NCI-H1930 (cell line): ENCODE measurements at places on chromosomes 13 and 19.

DNA sequence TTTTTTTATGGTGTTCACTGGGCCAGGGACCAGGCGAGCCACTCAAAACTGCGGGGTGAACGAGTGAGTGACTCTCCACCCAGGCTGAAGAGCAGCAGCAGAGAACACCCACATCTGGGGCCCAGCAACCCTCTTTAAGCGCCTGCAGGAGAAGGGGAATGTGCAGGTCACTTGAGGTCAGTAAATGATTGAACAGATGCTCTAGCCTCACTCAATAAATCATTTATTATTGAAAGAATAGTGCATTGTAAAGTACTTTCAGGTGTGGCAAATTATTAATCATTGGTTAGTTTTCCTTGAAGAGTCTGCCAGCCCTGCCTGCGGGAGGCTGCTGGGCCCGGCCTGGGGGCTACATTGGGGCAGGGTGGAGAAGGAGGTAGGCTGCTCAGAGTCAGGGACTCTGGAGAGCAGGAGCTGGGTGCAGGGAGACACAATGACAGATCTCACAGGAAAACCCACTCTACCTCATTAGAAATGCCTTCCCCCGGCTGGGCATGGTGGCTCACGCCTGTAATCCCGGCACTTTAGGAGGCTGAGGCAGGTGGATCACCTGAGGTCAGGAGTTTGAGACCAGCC lies 42.5 kb downstream of the ABCC4 start:
- no peak for DNase-seq

DNA sequence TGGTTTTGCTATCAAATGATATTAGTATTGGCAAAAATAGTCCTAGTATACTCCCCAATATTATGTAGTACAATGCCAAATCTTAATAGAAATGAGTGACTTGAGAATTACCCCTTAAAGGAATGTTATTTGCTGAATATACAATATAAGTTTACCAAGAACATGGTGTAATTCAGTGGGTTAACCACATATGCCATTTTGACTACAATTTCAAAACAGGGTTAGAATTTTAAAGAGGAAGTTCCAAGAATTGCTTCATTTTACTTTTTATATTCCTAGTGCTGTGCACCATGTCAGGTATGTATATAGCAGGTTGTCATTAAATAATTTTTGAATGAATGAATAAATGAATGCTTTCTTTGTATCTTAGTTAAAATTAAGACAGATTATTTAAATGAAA lies 66.3 kb downstream of the LMO7 start:
- DNase-seq = no peak

DNA sequence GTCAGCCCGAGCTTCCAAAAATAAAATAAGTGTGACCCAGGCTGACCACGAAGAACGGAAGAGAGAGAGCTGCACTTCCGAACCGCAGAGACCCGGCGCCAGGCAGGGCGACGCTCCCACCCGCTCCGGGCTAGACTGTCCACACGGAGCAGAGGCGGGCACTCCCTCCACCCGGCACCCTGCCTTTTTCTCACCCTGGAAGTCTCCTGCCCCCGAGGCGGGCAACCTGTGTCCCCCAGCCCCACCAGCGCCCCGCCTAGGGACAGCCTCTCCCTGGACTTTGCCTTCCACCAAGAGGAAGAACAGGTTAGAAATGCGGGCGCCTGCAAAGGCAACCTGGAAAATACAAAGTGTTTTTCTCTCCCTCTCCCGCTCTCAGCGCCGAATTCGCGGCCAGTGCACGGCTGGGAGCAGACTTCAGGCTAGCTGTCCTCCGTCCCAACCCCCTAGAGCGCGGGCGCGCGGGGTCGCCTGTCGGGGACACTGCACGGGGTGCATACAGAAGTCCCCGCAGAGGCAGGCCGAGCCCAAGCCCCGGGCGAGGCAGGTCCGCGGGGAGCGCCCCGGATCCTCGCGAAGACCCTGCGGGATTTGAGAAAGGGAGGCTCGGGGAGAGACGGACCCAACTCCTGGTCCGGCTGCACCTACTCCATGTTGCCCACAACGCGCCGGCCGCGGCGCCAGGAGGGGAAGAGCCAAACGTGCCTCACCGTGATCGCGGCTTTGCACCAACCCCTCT lies 845 bp downstream of the SPRY2 start:
- DNase-seq = no peak

DNA sequence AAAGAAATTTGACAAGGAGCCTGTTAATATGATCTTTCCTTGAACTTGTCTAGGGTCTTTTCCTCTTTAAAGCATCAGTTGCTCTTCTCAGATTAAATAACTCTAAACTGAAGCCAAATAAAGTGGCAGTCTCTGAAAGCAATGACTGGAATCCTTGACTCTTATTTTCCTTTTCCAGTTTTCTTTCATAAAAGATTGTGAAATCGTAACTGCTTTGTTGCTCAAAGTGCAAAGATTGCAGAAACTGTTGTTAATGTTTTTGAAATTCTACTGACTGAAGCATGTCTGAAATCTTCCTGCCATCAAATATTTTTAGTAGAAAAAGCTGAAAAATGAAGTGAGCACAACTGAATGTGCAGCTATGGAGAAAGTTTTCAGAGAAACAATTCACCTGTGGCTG lies 1.9 kb downstream of the NHLRC3 start:
- DNase-seq = no peak

GRCh38 chr19:39970425-39970674 lies 615 bp upstream of the PSMC4 start:
- DNase-seq = no peak

GRCh38 chr19:11408591-11408990 lies 10.5 kb downstream of the RGL3 start:
- no peak for DNase-seq

DNA sequence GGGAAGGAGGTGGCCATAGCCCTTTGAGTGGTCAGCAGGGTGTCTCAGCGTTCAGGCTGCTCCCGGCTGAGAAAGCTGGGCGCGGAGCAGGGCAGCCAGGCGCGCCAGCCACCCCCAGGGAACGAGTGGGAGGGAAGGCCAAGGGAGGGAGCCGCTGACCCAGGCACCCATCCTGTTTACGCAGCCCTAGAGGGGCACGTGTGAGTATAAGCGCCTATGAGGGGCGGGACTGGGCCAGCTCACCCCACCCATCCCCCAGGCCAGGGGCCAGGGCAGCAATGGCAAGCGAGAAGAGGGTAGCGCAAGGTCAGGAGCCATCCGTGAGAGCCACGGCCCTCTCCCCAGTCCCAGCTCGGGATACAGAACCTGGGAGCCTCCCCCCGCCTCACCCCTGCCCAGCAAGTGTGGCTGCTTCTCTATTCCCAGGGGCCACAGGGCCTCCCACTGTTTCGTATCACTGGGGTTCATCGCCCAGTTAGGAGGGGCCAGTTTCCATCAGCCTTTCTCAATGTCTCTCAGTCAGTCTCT lies 897 bp upstream of the DMKN start:
- DNase-seq = no peak

- DNase-seq = no peak
Measured at GRCh38 chr13:36369268-36370107, 23.3 kb upstream of the SPART start.

DNA sequence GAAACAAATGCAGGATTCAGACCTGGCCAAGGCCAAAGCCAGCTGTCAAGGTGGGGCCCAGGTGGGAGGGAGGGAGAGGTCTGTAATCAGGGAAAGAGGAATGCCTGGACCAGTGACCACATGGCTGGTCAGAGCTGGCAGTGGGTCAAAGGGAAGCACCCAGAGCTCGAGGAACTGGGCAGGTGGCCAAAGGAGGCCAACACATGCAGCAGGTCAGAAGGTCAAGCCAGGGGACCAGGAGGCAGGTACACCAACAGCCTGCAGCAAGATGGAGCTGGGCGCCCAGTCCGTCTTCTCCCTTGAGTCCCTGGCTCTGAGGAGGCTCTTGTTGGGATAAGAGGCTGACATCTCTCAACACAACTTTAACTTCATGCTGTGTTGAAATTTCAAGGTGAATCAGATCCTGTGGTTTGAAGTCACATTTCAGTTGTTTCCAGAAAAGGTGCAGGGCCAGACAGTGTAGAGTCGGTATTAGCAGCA lies 17.1 kb downstream of the GPATCH1 start:
- DNase-seq = no peak

- DNase-seq = no peak
Measured at GRCh38 chr13:27868641-27869435, 51.0 kb upstream of the PDX1 start.

- DNase-seq = no peak
Measured at GRCh38 chr19:6604906-6605305, 14.0 kb upstream of the CD70 start.

- no peak for DNase-seq
Measured at GRCh38 chr13:111337741-111338140, 17.3 kb downstream of the TEX29 start.

DNA sequence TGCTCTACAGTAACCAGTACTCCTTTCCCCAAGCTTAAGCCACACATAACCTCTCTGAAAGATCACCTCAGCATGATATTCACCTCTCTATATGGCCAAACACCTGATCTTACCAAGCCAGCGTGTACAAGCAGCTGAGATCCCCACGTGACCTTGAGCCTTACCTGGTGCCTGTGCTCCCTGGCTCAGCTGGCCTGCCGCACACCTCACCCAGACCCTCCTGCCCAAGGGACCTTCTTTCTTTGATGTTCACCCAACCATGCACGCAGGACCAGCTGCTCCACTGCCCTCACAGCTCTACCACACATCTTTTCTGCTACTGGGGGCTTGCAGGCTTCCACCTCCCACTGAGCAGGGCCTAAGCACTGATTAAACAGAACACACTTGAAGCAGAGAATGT lies 9.0 kb downstream of the DHRS12 start:
- no peak for DNase-seq

GRCh38 chr19:39174142-39174541 lies 22.6 kb upstream of the NCCRP1 start:
- DNase-seq = no peak

GRCh38 chr13:58376349-58376748 lies 744.8 kb downstream of the PCDH17 start:
- DNase-seq = no peak

DNA sequence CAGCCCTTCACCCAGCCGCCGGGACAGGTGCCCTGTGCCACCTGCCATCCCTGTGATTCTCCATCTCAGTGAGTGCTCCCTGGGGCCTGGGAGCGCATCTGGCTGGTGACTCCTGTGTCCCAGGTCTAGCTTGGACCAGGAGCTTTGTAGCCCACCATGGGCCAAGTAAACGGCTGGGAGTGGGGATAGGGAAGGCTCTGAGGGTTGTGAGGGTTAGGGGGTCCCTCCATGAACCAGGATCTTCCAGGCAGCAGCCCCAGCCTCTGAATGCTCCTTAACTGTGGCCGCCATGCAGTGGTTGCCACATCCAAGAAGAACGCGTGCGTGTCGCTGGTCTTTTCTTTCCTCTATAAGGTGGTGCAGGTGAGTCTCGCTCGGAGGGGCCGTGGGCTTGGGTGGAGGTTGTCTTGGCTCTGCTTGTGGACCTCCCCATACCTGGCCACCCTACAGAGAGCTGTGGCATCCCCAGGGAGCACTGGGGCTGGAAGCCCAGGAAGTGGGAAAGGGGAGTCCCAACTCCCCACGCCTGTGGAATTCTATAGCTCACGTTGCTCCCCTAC lies 8.4 kb downstream of the AP1M1 start:
- DNase-seq = no peak

DNA sequence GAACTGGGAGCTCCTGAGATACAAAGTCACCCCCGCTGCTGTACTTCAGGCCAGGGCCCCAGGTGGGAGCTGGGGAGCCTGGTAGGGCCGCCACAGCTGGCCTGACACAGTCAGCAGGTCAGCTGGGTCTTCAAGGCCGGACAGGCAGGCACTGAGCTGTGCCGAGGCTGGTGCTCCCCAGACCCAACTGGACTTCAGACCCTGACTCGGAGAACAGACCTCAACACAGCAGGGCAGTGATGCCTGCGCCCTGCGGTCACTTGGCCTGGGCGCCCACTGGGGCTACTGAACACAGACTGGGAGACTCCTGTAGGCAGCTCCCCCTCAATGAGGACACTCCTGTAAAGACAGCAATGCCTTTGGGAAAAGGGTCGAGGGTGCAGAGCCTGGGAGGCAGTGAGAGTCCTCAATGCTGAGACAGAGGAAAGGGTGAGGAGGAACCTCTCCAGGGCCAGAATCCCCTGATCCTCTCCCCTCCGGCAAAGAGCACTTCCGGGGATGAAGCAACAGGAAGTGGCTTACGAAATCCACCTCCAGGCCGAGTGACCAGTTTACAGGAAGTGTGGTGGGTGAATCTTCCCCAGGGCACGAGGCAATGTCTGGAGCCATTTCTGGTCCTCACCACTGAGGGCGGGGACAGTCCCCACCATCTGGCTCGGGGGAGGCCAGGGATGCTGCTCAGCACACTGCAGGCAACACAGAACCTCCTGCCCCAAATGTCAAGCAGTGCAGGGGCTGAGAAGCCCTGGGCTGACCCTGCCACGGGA lies 40.8 kb upstream of the ISYNA1 start:
- no peak for DNase-seq

DNA sequence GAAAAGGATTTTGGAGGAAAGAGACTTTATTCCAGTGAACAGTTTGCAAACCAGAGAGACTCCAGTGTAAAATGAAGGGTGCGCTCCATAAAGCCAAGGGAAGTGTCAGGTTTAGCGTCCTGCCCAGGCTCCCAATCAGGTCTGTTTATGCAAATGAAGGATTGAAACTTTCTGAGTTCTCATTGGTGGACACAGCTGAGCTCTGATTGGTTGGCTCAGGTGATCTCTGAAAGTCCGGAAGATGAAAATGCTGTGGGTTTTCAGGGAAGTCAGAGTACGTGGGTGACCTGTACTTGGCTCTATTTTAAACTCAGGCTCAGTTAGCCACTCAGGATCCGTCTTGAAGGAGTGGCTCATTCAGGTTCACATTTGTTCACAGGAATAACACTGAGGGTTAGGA lies 28.7 kb upstream of the CD33 start:
- DNase-seq = no peak

- no peak for DNase-seq
Measured at GRCh38 chr13:110525328-110526319, 35.9 kb downstream of the RAB20 start.

- no peak for DNase-seq
Measured at GRCh38 chr13:24306632-24307031, 2.7 kb upstream of the C1QTNF9 start.

DNA sequence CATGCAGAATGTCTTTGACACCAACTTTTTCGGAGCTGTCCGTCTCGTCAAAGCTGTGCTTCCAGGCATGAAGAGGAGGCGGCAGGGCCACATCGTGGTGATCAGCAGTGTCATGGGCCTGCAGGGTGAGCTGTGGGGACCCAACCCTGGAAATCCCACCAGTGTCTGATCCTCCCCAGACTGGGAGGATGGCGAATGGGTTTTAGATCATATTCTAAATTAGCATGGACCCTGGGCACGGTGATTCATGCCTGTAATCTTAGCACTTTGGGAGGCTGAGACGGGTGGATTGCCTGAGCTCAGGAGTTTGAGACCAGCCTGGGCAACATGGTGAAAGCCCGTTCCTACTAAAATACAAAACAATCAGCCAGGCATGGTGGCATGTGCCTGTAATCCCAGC lies 5.5 kb downstream of the RDH8 start:
- DNase-seq = no peak

GRCh38 chr19:5059213-5059574 lies 90.3 kb downstream of the KDM4B start:
- no peak for DNase-seq

GRCh38 chr13:112453874-112454647 lies 77.9 kb downstream of the SPACA7 start:
- DNase-seq = no peak
